CD4-positive, alpha-beta T cell treated with Interleukin-21 for 1 hour (primary cell): ENCODE measurements at places on chromosomes 3 and 15.

DNA sequence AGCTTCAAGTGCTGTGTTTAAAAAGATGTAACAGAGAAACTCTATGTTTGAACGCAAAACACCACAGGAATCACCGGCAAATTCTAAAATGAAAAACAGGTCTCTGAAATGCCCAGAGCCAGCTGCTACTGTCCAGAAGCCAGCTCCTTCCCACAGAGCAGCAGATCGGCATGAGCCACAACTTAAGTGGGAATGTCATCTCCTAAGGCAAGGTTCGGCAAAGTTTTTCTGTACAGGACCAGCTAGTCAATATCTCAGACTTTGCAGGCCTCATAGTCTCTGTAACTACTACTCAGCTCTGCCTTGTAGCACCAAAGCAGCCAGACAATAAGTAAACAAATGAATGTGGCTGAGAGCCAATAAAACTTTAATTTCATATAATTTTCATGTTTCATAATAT lies 4.9 kb downstream of the PLOD2 start:
- no peak for DNase-seq

DNA sequence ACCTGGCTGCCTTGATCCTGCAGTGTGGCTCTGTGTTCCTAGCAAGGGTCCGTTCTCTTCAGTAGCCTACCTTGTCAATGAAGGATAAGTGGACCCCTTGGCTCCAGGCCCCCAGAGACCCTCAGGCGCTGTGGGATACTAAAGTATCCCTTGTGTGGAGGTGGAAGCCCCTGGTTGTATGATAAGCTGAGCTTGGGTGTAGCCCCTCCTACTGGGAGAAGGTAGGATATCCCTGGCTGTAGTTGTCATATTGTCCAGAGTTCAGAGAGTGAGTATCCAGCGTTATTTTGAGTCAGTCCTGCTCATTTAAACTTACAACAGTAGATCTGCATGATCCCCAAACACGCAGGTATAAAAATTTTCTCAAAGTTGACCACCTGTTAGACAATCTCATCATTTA lies 496.8 kb downstream of the CNTN4 start:
- no peak for DNase-seq

GRCh38 chr3:133760916-133761315 lies 14.7 kb downstream of the TF start:
- no peak for DNase-seq

DNA sequence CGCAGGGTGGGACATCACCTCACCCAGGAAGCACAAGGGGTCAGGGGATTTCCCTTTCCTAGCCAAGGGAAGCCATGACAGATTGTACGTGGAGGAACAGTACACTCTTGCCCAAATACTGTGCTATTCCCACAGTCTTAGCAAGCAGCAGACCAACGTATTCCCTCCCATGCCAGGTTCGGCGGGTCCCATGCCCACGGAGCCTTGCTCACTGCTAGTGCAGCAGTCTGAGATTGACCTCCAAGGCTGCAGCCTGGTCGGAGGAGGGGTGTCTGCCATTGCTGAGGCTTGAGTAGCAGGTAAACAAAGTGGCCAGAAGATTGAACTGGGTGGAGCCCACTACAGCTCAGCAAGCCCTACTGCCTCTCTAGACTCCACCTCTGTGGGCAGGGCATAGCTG lies 39.0 kb downstream of the ALDH1A2 start:
- DNase-seq = no peak

GRCh38 chr15:52158084-52158765 lies 33.0 kb downstream of the GNB5 start:
- no peak for DNase-seq

- DNase-seq = no peak
Observed at GRCh38 chr15:100332231-100332630, 9.5 kb downstream of the ADAMTS17 start.

GRCh38 chr3:22734207-22734606 lies 468.9 kb upstream of the UBE2E2 start:
- DNase-seq = no peak

DNA sequence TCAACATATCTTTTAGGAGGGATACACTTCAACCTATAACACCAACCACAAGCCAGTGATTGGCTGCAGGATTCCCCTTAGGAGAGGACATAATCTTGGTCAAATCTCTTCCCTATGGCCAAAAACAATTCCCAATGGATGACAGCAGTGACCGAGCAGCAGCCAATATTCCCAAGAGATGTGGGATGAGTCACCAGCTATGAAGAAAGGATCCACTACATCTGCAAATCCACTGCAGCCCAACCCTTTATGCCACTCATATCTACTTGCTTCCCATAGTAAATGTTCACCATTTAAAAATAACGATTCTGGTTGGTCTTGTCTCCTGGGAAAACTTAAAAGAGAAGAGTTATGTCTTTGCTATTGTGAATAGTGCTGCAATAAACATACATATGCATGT lies 4.5 kb upstream of the IQCF5 start:
- no peak for DNase-seq

DNA sequence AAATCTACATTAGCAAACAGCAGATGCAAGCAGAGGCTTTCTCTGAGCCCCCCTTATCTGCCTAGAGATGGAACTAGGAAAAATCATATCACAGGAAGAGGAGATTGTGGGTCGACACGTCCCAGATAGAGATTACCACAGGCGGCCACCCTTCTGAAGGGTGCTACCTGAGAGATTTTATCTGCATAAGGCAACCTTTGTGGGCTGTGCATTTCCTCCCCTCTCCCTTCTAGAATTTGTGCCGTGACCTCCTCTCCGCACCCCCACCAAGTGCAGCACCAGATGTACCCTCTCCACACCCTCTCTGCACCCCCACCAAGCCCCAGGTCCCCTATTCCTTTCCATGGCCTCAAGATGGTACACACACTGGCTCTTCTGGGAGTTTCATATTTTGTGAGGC lies 27.4 kb downstream of the METTL6 start:
- DNase-seq = peak; percentile 32
